ENCODE measurements at places on chromosomes 4 and X. TPM values are rescaled to one million over a fixed set of nuclear protein-coding genes. Genes with fewer than 3 reads are reported as not detected.

DNA sequence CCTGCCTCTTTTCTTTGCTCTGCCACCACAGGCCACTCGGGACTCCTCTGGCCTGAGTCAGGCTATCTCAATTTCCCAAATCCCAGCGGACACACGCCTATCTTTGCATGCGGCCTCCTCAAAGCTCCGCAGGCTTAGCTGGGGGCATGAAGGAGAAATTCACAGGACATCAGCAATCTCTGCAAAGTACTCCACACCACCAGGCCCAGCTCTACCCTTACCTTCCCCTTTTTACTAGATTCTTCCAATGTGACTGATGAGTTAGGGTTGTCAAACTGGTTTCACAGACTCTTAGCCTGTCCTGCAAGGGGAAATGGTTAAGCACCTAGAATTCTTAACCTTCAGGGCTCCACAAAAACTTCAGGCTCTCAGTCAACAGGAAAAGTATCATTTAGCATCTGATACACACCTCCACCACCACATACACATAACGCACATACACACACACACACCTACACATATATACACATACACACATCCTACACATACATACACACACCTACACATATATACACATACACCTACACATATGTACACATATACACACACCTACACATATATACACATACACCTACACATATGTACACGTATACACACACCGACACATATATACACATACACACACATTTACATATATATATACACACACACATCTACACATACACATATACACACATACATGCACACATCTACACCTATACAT is 349.1 kb downstream of the ANK2 start:
- DNase-seq: no peak

DNA sequence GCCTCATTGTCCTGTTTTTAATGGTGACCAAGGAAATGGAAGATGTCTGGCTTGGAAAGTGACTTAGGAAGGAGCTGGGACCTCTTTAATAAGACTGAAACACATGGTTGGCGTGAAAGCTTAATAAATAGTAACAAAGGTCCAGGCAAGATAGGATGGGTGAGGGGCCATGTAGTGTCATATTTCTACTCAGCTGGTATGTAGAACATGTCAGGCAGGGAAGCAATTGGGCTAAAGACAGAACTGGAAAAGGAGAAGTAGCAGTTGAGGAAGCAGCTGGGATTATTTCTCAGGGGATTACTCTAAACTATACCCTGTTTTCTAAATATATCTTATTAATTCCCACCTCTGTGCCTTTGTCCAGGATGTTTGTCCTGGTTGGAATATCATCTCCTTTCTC is 18.6 kb downstream of the ITGB1BP2 start:
- DNase-seq: no peak

- DNase-seq: no peak
Measured at GRCh38 chrX:138945219-138945618, 233.7 kb upstream of the FGF13 start.

- no peak for DNase-seq
Measured at GRCh38 chr4:126986828-126987227, 645.9 kb upstream of the INTU start.

GRCh38 chr4:47532658-47533057 is 47.6 kb downstream of the ATP10D start:
- DNase-seq: no peak

GRCh38 chr4:181476508-181476890 is 766.7 kb upstream of the TENM3 start:
- no peak for DNase-seq

GRCh38 chr4:6633091-6633906 is 7.2 kb upstream of the MRFAP1 start:
- DNase-seq: no peak

- peak; percentile 74 for DNase-seq
Measured at GRCh38 chr4:184280591-184281071, 63.0 kb upstream of the ENPP6 start.

DNA sequence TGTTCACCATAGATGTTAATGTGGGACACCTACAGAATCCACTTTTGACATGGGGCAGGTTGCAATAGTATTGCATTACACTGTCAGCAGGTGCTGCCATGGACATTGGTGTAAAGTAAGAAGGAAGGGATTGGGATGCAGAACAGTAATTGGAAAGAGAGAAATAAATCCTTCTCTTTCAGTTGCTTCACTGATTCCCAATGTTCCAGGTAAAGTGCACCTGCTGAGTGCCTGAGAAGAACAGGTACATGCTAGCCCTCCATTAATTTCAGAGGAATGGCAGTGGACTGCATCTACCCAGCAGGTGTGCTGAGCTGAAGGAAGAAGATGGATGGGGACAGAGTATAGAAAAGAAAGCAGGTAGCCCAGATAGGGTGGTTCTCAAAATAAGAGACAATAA is 248.5 kb downstream of the TENM3 start:
- no peak for DNase-seq

DNA sequence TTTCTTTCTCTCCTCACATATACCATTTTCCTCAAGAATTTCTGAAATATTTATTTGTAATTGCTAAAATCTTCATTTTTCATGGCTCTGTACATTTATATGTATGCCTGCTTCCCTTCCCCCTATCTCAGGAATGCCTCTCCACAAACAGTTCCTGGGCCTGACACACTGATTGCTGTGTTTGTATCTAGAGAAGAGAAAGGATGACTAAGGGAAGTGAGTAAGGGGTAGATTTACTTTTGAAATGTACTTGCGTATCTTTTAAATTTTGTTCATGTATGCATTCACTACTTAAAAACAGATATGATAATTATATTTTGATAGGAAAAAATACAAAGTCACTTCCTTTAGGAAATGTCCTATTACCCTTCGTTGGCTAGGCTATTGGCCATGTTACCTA is 790.8 kb downstream of the PCDH18 start:
- no peak for DNase-seq

DNA sequence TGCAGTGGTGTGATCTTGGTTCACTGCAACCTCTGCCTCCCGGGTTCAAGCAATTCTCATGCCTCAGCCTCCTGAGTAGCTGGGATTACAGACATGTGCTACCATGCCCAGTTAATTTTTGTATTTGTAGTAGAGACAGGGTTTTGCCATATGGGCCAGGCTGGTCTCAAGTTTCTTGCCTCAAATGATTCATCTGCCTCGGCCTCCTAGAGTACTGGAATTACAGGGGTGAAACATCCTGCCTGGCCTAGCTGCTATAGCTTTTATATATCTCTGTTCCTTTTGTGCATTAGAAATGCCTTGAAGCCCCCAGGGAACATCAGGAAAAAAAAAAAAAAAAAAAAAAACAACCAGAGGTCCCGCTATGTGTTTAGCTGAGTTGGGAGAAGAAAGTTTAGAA is 34.8 kb downstream of the UBE2K start:
- DNase-seq: no peak

DNA sequence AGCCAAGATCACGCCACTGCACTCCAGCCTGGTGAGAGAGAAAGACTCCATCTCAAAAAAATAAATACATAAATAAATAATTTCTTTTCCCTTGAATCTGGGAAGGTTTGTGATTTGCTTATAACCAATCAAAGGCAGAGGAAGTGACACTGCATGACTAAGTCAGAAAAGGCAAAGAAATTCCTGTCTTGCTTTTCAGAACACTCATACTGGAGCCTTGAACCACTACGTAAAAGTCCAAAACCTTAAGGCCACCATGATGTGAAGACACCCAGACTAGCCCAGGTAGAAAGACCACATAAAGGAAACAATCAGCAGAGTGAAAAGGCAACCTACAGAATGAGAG is 36.6 kb downstream of the TMEM156 start:
- no peak for DNase-seq

- no peak for DNase-seq
Measured at GRCh38 chrX:147846676-147847075, 65.0 kb upstream of the FMR1 start.

DNA sequence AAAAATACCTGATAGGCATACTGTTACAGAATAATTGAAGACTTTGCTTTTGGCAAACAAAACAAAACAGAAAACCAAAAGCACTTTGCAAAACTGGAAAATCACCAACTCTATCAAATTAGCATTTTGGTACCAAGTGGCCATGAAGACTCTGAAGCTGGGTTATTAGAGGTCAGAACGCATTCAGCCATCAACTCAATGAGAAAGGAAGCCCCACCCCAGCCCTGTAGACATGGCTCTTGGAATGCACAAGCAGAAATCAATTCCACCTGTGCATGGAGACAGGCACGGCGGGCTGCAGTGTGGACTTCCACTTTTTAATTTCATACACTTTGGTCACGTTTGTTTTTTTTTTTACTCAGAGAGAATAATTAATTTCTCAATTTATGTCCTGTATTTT is 93.6 kb upstream of the DHX15 start:
- DNase-seq: no peak

Gene NEIL3
- 5.0 TPM for total RNA-seq

Gene CYTL1
- total RNA-seq: 0.54 TPM

Gene CENPVL2
- not detected for total RNA-seq

Gene OPHN1
- 0.15 TPM for total RNA-seq

Gene CT47A7
- total RNA-seq: not detected

Gene PLXNB3
- 0.52 TPM for total RNA-seq
